ENCODE measurements at places on chromosomes 12 and 14.

DNA sequence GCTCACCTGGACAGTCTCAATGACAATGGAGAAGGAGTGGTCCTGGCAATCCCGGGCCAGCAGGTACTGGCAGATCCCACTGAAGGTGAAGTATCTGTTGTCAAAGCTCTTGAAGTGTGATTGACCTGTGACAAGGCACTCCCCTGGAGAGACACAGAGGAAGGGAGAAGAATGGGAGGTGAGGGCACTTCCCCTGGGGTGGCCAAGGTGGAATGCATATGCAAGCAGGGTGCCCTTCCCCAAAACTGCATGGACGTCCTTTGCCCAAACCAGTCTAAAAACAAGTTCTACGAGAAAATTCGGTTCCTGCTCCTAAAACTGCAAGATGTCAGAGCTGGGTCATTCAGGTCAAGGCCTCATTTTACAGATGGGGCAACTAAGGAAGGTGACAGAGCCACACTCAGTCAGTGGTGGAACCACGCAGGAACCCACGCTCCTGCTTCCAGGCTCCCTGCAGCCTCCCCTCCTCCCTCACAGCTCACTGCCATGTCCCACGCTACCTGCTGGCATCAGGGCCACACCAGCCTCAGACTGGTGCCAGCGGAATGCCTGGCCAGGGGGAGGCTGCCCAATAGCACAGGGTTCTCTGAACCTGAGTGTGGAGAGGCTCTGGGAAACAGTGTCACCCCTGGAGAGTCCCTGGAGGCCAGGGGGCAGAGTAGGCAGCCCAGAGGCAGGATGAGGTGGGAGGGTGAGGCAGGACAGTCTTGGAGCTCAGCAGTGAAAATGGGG is 59.2 kb downstream of the VWF start:
- no peak for DNase-seq

- no peak for DNase-seq
Measured at GRCh38 chr12:68361953-68362352, 29.8 kb upstream of the MDM1 start.

DNA sequence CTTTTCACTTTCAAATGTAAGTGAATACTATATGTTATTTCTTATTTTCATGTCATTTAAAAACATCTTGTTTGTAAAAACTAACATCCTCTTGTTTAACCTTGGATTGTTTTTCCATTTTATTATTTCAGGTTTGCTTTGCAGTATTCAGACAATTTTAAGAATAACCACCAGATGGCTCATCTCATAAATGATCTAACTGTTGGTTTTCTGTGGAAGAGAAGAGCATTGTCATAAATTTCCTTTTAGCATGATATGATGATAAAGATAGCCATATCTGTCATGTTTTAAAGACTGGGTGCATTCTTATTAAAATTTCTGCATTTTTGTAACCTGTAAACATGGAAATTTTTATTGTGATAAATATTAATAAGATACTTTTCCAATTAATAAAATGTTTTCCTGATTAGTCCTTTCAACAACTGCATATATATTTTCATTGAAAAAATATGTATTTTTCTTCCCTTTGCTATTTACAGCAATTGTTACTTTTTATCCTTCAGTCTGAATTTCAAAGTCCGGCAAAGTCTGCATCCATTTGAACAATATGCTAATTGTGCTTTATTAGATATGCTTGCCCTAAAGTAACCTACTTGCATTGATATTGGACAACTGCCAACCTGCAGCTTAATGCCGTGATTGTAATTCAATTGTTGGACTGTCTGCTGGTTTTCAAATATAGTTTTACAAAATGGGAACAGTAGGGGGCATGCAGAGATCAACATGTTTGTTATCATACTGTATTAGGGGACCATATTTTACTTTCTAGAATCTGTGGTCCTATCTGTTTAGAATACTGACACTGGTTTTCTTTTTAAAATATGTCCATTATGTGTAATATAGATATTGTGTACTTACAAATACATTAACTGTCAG is 163.4 kb downstream of the GARIN6 start:
- DNase-seq, result no peak

DNA sequence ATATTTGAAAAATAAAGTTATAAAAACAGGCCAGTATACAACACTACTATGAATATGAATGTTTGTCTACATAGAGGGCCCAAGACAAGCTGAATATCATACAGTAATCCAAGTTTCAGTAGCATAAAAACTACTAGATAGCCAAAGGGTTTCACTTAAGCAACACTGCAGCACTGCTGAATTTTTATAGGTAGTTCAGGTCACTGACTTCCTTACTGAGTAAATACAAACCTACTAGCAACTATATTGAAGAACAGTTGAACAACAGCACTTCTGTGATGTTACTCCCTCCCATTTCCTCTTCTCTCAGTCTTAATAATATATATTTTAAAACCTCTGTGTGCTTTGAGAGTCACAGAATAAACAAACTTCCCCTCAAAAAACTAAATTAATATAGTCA is 42.7 kb downstream of the GTF2A1 start:
- DNase-seq, result no peak

DNA sequence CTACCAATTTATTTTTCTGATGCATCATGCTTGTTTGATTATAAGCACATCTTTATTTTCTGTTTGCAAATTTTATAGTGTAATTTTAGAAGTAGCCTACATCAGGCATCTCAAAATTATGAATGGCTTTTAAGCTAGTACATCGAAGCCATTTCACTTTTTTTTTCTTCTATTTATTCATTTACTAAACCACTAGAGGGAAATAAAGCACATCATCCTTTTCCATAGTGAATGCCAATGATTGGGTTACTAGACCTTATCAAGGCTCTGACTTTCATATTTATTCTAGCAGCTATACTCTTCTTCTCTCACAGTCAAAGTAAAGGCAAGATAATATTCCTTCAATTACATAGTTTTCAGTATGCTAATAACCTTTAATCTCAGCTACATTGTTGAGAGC is 736.4 kb upstream of the LRFN5 start:
- DNase-seq, result no peak

GRCh38 chr12:124493809-124494750 is 73.3 kb downstream of the NCOR2 start:
- no peak for DNase-seq

GRCh38 chr12:80188576-80188975 is 89.2 kb downstream of the OTOGL start:
- DNase-seq, result no peak
